ENCODE measurements at places on chromosomes 1 and 21. TPM values are rescaled to one million over a fixed set of nuclear protein-coding genes. Genes with fewer than 3 reads are reported as not detected.

The LIN28A gene
- polyA plus RNA-seq = not detected

The ADSS2 gene
- polyA plus RNA-seq = 18.8 TPM

The XPR1 gene
- 9.1 TPM for polyA plus RNA-seq

DNA sequence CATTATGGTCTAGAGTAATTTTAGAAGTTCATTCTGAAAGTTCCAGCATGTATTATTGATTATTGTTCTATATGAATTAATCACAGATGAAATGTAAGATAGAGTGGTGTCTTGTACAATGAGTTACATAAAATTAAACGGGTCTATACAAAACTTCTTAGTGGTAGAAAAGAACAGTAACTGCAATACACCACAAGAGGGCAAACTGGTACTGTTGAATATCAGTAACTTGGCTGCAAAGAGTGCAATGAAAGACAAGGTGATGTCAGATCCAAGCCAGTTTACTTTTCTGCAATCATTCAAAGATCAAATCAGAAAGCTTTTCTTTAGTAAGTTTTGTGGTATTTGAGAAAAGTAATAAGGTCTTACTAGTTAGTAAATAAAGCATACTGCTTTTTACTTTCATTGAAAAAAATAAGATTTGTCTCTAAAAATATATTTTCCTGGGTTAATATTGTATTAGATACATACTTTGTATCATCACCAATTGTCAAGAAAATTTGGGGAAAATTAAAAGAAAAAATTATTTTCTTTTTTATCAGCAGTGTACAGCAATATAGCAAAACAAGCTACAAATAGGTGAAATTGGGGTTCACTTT is 66.4 kb upstream of the BTG3 start:
- DNase-seq = peak; percentile 79

- DNase-seq = no peak
These were observed 153.4 kb downstream of the PIGK start for GRCh38 chr1:77065693-77066342.

DNA sequence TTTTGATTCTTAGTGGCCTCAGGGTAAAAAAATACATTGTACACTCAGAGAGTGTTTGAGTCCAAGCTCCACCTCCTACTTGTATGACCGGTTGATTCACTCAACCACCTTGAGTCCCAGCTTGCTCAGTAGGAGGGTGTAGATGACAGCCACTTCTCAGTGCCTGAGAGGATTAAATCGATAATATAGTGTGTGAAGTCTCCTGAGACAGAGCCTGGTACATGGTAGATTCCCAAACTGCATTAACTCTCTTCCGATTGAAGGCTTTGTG is 38.4 kb downstream of the NCMAP start:
- no peak for DNase-seq

Data from muscle of leg (tissue), 16 donors.